ENCODE measurements at places on chromosomes 4 and X.

- no peak for DNase-seq
Observed at GRCh38 chr4:182826391-182826790, 90.8 kb downstream of the DCTD start.

- no peak for DNase-seq
Observed at GRCh38 chr4:576991-577498, 950 bp upstream of the TMEM271 start.

GRCh38 chr4:83358410-83358809 is 23.8 kb upstream of the HPSE start:
- no peak for DNase-seq

DNA sequence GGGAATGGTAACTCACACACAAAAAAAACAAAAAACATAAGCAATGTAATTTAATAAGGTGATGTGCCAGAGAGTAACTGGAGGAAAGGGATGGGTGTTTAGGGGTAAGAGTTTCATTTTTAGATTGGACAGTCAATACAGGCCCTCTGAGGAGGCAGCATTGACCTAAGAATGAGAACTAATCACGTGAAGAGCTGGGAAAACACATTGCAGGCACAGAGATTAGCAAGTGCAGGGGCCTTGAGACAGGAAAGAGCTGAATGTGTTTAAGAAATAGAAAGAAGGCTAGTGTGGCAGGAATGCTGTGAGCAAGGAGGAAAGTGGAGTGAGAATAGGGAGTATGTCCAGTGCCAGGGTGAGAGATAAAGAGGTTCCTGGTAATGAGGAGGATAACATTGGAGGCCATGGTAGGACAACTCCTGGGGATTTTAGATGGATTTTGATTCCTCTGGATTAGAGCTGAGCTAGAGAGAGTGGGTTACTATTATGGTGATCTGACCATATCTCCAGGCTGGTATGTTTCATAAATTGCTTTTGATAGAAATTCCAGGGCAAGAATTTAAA is 17.6 kb downstream of the PDLIM5 start:
- DNase-seq = no peak

DNA sequence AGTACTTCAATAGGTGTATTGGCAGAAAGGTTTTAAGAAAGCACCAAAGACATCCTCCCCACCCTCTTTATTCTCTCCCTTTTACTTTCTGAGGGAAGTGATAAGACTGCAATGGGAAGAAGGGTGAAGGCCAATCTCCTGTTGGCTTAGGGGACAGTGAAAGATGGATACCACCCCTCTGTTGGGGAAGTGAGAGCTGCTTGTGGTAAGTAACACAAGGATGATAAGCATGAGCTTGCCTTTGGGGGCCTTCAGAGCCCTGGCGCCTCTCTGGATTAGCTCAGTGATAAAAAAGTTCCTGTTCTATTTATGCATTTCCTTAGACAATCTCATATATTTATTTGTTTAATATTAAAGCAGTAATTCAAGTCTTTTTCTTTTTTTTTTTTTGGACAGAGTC is 5.2 kb upstream of the KLF8 start:
- no peak for DNase-seq

DNA sequence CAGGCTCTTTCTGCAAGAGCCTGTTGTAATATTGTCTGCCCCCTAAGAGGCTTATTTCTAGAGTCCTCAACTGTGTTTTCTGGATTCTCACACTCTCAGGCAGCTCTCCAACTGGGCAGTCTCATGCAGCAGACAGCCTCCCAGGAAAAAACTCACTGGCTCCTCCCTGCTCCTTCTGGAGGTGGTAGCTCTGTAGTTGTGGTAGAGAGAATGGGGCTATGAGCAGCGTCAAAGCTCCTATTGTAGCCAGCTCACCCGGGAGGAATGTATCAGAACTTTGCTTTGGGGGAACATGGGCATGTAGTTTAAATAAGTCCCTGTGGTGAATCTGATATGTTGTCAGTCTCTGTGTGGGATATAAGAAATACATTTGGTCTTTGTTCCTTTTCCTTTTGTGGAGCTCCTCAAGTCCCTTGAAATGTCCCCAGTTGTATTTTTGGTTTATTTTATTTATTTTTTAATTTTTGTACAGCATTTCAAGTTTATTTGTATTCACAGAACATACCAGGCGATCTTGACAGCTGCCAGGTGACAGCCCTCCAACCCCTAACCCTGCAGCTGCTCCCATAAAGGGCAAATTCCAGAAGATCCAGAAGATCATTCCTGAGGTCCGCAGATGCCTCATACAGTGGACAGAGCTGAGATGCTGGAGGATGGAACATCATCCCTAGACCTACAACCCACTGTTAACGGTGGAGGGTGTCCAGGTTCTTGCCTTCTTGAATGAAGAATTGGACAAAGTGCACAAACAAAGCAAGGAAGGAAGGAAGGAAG is 45.7 kb downstream of the TRIM61 start:
- no peak for DNase-seq

DNA sequence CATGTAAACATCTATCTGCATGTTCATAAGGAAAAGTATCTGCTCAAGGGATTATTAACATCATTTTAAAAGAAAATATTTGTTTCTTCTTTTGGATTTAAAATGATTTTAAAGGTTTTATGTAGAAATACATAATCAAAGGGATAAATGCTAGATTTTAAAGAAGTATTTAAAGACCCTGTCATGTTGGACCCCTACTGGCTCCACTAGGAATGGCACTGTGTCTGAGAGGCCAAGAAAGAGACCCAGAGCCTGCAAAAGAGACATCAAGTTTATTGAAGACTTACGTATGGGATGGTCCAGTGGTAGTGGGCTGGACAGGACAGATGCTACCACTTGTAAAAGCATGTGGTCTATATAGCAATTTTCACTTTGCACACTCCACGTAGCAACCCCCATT is 78.7 kb upstream of the PCDH18 start:
- DNase-seq = no peak

All from activated CD4-positive, alpha-beta T cell treated with anti-CD3 and anti-CD28 coated beads for 1 hour (primary cell).